ENCODE measurements at places on chromosomes 5 and 9.

DNA sequence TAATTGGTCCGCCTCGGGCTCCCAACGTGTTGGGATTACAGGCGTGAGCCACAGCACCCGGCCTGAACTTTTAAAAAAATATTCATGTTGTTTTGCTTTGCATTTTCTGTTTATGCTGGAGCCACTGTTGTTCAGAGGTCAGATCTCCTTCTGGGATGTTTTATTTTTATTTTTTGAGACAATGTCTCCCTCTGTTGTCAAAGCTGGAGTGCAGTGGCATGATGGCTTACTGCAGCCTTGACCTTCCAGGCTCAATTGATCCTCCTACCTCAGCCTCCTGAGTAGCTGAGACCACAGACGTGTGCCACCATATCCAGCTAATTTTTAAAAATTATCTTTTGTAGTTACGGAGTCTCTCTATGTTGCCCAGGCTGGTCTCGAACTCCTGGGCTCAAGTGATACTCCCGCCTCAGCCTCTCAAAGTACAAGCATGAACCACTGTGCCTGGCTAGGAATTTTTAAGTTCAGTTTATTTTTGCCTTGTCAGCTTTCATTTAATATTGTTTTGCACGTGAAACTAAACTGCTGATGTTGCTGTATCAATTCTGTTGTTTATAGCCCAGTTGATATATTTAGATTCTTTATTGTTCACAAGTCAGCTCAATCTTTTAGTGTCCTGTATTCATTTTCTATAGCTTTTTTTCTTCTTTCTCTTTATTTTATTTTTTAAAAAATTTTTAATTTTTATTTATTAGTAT lies 13.7 kb downstream of the TMEFF1 start:
- no peak for DNase-seq

- peak; percentile 79 for DNase-seq
These were observed 10.0 kb upstream of the ARAP3 start for GRCh38 chr5:141691867-141692532.

- no peak for DNase-seq
These were observed 6.5 kb downstream of the IL7R start for GRCh38 chr5:35863159-35863558.

- no peak for DNase-seq
These were observed 3.6 kb downstream of the FOXI1 start for GRCh38 chr5:170109059-170110031.

- DNase-seq: no peak
These were observed 5.5 kb upstream of the PSAT1 start for GRCh38 chr9:78291240-78291925.

DNA sequence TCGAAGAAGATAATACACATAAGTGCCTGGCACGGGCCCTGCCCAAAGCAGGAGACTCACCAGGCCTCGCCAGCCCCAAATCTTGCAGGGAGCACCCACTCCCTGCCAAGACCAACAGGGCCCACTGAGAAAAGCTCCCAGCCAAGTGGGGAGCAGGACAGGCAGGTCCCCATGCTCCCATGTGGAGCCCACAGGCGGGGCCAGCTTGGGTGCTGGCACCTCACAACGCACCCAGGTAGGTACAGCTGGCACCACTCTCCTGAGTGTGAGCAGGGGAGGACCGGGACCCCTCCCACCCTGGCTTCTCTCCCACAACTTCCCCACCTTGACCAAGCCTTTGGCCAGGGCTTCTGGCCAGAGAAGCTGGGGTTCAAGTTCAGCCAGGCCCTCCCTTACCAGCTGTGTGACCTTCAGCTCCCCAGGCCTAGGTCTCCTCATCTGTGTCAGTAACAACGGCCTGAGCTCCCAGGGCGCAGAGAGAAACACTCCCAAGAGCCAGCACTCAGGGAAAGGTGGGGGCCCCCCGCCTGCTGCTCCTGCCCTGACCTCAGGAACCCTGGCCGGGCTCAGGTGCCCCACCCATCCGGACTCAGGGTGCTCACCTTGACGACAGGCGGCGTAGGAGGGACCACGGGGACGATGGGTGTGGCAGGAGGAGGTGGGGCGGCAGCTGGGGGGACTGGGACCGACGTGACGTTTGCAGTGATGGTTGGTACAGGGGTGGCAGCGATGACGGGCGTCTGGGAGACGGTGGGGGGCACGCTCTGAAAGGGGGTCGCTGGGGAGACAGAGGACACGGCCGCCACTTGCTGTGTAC lies 17.8 kb downstream of the BRD3 start:
- DNase-seq: no peak

DNA sequence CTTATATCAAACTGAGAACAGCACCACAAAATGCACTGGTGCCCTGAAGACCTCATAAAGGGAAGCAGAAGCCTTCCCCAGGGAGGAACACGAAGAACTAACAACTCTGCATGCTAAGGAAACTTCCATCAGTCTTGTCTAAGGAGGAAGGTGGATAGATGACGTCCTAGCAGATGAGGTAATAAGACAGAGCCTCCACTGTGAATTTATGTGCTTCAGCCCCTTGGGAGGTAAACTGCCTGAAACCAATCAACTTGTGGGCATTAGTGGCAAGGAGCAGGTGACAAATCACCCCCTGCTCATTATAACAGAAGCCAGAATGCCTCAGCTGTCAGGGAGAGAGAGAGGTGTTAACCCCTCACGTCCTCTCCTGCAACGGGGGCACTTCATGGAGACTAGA lies 48.9 kb upstream of the SPIN1 start:
- DNase-seq: peak; percentile 43

- no peak for DNase-seq
These were observed 782.2 kb upstream of the NUDT12 start for GRCh38 chr5:104344809-104345208.

GRCh38 chr5:141491323-141492167 lies 2.7 kb downstream of the PCDHGC5 start:
- no peak for DNase-seq

DNA sequence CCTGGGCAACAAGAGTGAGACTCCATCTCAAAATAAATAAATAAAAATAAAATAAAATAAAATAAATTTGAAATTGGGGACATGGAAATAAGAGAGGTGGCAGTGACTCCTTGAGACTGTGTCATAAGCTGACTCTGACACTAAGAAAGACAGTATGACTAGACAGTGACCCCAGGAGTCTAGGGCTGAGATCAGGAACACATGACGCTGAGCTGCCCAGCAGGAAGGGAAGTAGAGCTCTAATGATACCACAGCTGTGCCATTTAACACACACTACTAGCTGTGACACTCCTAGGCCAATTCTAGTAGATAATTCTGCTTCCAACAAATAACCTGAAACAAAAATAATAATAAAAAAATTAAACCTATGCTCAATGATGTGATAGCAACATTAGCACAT lies 293.0 kb downstream of the SEC61B start:
- DNase-seq: no peak

DNA sequence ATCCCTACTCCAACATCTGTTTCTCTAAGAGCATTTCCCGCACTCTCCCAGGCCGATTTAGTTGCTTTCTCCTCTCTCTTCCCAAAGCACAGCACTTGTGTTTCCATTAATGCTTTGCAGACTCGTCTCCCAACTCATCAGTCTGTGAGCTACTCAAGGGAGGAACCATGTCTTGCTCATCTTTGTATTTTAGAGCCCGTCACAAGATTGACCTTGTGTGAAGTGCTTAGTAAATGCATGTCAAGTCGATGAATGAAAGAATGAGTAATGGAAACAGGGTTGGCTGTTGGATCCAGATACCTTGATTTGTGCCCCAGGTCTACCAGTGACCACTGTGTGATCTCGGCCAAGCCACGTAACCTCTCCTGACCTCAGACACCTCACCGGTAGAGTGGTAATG lies 99.3 kb downstream of the KLF4 start:
- no peak for DNase-seq

GRCh38 chr5:96577909-96578308 lies 84.3 kb upstream of the CAST start:
- no peak for DNase-seq

All from HL-60 (cell line).